NCI-H1436 treated with DMSO at 0.1 percent for 48 hours (cell line): ENCODE measurements at places on chromosomes 5 and 9.

DNA sequence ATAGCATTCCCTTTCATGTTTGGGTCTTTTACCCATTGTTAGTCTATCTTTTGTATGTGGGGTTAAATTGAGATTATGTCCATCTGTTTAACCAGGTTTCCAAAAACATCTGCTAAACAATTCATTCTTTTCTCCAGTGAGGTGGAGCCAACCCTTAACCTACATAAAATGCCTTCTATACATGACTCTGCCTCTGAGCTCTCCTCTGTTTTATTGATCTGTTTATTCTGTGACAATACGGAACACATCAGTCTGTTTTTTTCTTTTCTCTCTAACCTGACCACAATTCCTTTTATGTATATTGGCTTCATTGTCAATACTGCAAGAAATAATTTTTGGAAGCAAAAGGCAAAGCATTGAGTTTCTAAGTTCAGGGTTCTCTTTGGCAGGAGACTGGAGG, 9.9 kb upstream of the ARL15 start:
- no peak for DNase-seq

- DNase-seq = no peak
These were observed 339.2 kb downstream of the PRR16 start for GRCh38 chr5:120803282-120803681.

DNA sequence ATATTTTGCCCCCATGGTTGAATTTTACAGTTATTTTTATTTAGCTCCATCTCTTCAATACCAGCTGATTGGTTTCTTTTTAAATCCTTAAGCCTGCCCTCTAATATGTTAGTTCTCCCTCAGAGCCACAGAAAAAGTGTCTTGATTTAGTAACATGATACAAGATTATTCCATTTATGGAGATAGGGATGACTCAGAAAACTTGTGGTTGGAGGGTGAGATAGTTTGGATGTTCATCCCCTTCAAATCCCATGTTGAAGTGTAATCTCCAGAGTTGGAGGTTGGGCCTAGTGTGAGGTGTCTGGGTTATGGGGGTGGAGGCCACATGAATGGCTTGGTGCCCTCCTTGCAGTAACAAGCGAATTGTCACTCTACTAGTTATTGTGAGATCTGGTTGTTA, 115.7 kb downstream of the FBXO38 start:
- no peak for DNase-seq

GRCh38 chr9:70119786-70120185, 76.1 kb downstream of the MAMDC2 start:
- no peak for DNase-seq

DNA sequence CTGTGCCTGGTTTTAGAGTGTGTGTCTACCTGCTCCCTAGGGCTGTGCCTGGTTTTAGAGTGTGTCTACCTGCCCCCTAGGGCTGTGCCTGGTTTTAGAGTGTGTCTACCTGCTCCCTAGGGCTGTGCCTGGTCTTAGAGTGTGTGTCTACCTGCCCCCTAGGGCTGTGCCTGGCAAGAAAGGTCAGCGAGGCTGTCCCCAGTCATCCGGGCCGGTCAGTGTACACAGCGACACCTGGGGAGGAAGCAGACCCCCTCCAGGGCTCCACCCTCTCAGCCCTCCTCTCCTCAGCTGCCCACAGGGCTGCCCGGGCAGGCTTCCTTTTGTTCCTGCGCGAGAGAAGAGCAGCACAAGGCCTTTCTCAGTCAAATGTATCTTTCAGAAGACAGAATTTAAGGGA, 4.1 kb downstream of the NRARP start:
- no peak for DNase-seq

- no peak for DNase-seq
These were observed 14.8 kb upstream of the TUT7 start for GRCh38 chr9:86368871-86369521.

DNA sequence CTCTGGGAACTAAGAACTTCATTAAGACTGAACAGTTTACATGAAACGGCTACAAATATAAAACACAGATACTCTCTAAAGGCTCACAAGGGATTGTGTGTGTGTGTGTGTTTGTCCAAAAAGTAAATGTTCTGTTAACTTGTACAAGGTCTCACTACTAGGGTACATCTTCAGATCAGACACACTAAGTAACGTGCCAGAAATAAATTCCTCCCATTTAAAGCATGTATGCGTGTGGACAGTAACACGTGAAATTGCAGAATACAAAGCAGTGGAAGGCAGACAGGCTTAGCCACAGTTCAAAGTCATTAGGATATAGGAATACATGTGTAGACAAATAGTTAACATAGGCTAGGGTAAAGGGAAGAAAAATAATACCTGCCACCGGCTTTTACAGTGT, 1.8 kb downstream of the BNC2 start:
- DNase-seq = no peak

GRCh38 chr5:160844177-160844576, 7.8 kb downstream of the ATP10B start:
- DNase-seq = no peak

DNA sequence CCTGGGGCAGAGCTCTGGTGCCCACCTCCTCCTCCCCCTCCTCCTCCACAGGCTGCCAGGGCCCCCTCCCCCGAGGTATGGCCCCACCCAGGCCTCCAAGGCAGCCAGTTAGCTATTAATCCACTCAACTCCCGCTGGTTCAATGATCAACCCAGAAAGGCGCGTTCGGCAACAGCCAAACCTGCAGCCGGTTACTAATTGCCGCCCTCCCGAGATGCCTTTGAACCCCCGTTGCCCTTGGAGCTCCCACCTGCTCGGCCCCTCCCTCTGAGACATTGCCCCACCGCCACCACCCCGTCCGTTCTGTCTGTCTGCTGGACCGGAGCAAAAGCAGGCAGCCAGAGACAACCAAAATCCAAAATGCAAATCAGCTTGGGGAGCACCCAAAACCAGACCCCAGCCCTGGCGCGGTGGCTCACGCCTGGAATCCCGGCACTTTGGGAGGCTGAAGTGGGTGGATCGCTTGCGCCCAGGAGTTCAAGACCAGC, 25.8 kb downstream of the NOTCH1 start:
- no peak for DNase-seq
